ENCODE measurements at places on chromosomes 5 and 9.
A peak's percentile ranks its signal among the peaks of the same experiment; 100 is the strongest.

DNA sequence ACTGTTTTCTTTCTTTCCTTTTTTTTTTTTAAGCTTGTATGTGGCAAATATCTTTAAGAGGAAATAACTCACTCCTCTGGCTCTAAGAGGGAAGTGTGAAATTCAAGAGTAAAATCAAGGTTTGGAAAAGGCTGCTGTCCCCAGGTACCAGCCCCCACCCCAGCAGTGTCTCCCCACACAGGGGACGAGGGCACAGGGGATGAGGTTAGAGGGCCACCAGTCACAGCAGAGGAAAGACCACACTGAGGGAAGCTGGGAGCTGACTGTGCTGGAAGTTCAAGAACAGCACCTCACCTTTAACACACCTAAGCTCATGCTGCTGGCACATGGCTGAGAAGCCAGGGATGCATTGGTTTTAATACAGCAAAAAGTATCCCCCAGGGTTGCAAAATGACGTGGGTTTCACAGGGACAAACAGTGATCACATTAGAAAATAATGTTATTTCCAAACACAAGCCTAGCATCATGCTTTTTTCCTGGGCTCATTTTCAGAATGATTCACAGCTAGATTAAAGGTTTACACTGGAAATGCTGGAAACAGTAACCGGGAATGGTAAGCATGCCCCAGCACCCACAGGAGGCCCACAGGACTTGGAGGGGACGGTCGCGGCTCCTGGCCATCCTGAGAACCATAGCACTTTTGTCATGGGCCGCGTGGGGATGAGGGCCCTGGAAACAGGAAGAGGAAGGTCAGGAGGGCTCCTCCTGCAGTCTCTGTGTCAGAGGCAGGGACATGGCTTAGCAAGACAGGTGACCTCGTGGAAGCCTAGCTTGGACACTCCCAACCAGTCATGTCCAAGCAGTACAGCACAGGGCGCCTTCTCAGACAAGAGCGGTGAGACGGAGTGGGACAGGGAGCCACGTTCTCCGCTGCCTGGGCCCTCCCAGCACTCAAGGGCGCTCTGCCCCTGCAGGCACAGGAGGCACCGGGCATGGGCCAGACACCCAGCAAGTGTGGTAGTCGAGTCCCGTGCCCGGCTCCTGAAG is 6.9 kb downstream of the LPCAT1 start:
- DNase-seq = no peak

GRCh38 chr9:88933607-88934379 is 57.5 kb upstream of the S1PR3 start:
- DNase-seq = no peak

- DNase-seq = no peak
These were observed 19.3 kb upstream of the GZMK start for GRCh38 chr5:55004729-55005128.

DNA sequence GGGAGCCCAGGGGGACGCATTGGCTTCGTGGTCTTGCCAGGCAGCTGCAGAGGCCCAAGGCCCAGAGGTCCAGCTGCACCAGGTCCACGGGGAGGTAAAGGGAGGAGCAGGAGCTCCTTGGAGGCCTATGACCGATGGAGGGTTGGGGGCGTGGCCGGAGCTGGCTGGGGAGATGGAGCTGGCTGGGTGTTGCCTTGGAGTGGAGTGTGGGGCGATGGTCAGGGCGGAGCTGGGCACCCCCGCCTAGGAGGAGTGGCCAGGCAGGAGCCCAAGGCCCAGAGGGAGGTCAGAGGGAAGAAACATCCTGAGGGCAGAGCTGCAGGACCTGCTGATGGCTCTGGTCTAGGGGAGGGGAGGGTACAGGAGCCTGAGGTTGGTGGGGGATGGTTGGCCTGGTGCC is 44.6 kb downstream of the KCNT1 start:
- DNase-seq = no peak

DNA sequence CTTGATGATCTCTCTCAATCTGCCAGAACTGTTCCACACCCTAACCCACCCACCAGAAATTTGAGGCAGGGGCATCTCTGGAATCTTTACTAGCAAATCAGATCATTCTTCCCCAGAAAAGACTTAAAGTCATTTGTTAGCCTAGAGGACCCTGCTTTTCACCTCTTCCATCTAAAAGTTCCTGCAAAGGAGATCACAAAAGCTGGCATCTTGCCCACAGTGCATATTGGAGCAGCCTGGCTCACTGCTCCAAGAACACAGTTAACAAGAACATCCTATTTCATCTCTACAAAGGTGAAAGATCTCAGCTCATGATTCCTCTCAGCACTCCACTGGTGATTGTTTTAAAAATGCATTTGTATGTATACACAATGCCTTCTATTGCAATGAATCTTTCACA is 36.3 kb downstream of the GABRP start:
- no peak for DNase-seq

DNA sequence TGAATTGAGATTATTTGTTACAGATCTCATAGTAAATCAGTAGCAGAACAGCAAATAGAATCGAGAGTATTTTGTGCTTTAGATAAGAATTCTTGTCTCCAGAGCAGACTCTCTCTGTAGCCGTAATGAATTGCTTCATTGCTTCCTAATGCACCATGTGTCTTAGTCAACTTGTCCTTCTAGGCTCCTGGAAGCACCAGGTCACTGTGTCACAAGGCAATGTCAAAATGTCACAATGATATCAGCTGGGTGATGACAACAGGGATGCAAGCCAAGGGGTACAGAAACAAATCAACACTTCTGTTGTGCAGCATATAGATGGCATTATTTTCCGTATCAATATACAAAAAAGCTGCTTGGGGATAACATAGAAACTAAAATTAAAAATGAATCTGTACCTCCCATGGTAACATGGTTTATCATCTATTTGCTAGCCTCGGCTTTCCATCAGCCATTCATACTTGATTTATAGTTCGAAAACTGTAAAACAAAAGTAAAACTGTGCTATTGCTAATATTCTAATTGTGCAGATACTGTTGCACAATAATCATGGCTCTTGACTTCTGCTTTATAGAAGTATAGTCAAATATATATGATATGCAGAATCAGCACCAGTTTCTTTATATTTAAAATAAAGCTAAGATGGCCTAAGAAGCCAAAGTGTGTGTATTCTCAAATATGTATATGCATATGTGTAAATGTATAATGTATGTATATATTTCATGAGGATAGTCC is 435.9 kb upstream of the TLE4 start:
- no peak for DNase-seq

DNA sequence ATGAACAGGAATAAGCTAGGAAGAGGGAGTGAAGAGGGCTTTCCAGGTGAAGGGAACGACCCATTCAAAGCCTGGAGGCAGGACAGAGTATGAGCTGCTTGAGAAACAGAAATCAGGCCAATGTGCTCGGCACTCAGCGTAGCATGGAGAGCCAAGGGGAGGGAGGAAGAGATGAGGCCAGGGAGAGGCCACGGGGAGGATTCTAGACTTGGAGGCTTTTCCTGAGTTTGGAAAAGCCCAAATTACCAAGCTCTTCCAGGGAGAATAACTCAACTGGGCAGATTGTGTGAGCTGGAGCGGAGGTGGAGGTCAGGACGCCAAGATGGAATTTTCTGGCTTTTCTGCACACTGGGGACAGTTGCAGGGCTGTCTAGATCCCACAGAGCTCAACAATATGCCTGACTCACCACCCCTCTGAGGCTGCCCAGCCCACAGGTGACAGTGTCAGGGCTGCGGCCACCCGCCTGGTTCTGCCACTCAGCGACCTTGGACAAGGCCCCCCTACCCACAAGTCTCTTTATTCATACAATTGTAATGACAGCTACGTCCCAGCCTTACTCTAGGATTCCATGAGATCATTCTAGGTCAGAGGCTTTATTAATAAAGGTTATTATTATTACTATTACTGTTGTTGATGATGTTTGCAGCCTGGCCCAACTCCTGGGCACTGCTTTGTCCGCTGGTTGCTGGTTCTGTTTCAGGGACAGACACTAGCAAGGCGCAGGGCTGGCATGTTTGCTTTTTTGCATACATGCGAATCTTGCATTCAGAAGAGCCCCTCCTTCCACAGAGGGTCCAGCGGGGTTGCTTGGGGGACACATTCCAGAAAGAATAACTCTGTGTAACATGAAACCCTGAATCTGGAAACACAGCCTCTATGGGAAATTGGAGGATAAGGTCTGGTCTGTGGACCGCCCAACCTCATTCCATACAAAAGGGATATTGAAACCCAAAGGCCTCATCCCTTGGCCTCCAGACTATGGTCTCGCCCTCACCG is 9.4 kb upstream of the LMX1B start:
- DNase-seq = no peak

GRCh38 chr9:13524245-13524644 is 244.8 kb upstream of the MPDZ start:
- no peak for DNase-seq

DNA sequence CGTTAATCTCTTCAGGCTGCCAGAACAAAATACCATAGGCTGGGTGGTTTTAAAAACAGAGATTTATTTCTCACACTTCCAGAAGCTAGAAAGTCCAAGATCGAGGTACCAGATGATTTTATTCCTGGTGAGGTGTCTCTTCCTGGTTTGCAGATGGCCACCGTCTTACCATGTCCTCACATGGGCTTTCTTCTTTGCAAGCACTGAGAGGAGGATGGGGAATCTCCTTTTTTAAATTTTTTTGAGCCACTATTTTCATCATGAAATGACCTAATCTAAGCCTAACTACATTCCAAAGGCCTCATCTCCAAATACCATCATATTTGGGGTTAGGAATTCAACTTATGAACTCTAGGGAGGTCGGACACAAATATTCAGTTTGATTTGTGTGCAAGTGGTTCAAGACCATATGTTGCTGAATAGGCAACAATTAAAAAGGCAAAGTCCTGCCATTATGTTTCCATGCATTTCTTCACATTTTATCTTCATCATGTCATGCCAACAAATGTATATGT is 371.2 kb downstream of the CDH18 start:
- no peak for DNase-seq

GRCh38 chr5:146327257-146327870 is 11.3 kb upstream of the POU4F3 start:
- no peak for DNase-seq

- no peak for DNase-seq
These were observed 26.8 kb downstream of the WHRN start for GRCh38 chr9:114478459-114478858.

- DNase-seq = peak; percentile 84
These were observed 8.1 kb downstream of the ARPC5L start for GRCh38 chr9:124869986-124870560.

- DNase-seq = no peak
These were observed 217.1 kb downstream of the TSSK1B start for GRCh38 chr5:113217619-113218184.

- DNase-seq = no peak
These were observed 104.1 kb upstream of the SPRY4 start for GRCh38 chr5:142428773-142429473.

- no peak for DNase-seq
These were observed 42.7 kb upstream of the AKNA start for GRCh38 chr9:114430457-114430856.
